ENCODE measurements at places on chromosomes 2 and 18.

- DNase-seq, result no peak
Observed at GRCh38 chr2:20107352-20107751, 55.9 kb upstream of the LAPTM4A start.

- no peak for DNase-seq
Observed at GRCh38 chr2:234286956-234287355, 209.9 kb downstream of the ARL4C start.

DNA sequence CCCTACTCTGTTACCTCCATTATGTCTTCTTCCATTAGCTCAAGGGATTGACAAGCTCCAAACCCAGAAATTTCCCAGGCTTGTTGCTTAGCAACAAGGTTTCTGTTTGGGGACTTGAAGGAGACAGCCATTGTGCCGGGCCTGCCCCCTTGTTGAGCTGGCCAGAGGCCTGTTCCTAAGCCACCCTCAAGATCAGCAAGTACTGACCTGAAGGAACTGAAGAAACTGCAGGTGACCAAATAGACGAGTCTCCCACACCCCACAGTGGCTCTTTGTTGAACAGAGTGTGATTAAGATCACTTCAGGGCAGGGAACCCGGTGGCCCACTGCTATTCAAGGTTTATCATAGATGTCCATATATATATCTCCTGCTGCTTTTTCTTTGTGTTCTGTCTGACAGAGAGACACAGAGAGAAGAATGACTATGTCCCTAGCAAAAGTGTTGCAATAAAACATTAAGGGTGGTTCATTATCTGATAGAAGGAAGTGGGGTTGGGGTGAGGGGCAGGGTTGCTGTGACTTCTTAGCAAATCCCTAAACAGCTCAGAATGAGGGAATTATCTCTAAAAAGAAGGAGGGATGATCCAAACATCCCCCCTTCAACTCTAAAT, 69.2 kb downstream of the RNF144A start:
- no peak for DNase-seq

- no peak for DNase-seq
Observed at GRCh38 chr2:33323957-33324356, 152.5 kb upstream of the RASGRP3 start.

- DNase-seq, result no peak
Observed at GRCh38 chr2:216774620-216775019, 79.3 kb upstream of the IGFBP5 start.

DNA sequence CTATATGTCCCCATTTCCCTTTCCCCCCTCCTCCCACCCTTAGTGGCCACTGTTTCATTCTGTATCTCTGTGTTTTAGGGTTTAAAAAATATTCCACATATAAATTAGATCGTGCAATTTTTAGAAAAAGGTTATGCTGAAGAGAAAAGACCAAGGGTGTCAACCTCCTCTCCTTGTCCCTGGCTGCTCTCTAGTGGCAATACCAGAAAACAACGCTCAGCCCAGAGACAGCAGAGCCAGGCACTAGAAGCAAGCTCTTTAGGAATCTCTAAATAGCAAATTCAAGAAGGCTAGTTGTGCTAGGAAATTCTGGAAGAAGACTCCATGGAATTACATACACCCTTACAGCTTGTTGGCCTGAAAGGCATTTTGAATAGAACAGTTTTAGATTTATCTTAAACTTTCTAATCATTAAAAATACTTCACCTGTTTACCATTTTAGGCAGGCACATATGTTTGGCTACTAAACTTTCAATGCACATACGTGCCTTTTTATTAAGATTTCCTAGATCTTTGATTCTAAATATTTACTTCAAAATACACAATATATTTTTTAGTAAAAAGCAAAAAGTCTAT, 35.1 kb upstream of the RASGRP3 start:
- no peak for DNase-seq

DNA sequence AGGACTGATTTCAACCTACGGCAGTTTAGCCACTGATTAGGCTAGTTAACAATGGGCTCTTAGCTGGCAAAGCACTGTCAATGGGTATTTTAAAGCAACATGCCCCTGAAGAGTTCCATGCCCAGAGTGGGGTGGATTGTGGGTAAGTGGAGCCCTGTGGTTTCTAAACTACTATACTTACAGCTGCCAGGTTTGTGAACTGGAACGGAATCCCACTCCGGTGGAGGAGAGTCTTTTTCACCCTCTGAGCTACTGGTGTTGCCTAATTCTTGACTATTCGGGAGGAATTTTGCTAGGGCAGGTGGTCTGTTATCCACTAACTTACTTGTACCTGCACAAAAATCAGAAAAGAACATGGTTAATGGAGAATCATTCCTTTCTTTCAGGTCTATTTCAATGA, 52.6 kb downstream of the ZAP70 start:
- no peak for DNase-seq

- no peak for DNase-seq
Observed at GRCh38 chr18:2515171-2515787, 56.0 kb downstream of the METTL4 start.

DNA sequence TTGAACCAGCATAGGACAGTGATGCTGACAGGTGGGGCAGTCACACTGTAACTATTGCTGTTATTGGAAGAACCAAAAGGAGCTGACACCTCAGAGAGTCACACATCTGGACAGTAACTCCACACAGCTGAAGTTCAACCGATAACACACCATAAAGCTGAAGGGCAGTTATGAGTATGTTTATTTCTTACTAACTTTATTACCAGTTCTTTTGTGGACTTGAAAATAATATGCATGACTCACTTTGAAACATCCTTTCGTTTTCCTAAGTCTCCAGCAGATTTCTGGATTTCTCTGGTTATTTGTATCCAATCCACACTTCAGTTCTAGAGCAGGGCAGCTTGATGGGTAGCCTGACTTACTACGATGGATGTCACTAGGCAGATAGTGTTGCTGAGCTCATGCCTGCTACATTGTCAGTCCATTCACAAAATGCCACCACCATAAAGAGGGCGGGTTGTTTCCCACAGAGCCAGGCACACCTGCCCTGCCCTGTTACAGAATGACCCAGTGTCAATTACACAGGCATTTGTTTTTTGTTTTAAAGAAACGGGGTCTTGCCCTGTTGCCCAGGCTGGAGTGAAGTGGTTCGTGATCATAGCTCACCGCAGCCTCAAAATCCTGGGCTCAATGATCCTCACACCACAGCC, 8.4 kb upstream of the AGBL5 start:
- DNase-seq, result no peak
